ENCODE measurements at places on chromosomes 2 and 18. TPM values are rescaled to one million over a fixed set of nuclear protein-coding genes. Genes with fewer than 3 reads are reported as not detected.

MLPH gene
- total RNA-seq = 33.8 TPM

CCL20 gene
- 0.95 TPM for total RNA-seq

CDKL4 gene
- total RNA-seq = not detected

PRSS56 gene
- not detected for total RNA-seq

UGT1A1 gene
- total RNA-seq = 6.9 TPM

Data from Caki2 (cell line).